T1000 (cell line): ENCODE measurements at places on chromosomes 6 and 20.

DNA sequence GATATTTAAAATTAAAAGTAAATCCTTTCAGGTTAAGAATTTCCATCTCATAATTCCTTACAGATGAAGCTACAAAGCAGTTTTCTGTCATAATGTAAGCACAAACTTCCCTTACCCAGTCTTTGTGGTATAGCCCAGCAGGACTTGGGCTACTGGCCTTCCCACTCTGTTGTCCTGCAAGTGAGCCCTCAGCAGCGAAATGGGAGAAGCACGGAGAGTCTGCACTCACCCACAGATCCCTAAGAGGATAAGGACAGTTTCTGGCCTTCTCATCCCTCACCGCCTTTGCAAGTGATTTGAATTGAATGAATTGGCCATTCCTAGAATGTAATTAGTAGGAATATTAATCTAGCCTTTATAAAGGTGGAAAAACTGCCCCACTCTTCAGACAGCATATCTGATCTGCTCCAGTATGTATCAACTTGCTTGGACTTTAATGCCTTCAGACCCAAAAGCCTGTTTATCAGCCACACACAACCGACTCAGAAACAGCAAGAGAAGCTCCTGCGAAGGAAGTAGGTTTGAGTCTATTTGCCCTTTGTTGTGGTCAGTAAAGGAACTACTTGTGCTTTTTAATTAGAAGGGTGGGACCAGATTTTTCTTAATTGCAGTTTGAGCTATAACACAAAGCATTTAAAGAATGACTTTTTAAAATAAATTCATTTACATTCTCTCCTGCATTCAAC, 29.9 kb upstream of the PRDM1 start:
- DNase-seq: no peak

GRCh38 chr6:15689586-15690482, 27.0 kb upstream of the DTNBP1 start:
- DNase-seq: no peak

- peak; percentile 74 for DNase-seq
Measured at GRCh38 chr6:14596410-14596809, 478.8 kb downstream of the CD83 start.

GRCh38 chr6:63448229-63448628, 124.1 kb upstream of the LOC128125822 start:
- DNase-seq: no peak

GRCh38 chr6:92329208-92329847, 1090.0 kb downstream of the EPHA7 start:
- no peak for DNase-seq

DNA sequence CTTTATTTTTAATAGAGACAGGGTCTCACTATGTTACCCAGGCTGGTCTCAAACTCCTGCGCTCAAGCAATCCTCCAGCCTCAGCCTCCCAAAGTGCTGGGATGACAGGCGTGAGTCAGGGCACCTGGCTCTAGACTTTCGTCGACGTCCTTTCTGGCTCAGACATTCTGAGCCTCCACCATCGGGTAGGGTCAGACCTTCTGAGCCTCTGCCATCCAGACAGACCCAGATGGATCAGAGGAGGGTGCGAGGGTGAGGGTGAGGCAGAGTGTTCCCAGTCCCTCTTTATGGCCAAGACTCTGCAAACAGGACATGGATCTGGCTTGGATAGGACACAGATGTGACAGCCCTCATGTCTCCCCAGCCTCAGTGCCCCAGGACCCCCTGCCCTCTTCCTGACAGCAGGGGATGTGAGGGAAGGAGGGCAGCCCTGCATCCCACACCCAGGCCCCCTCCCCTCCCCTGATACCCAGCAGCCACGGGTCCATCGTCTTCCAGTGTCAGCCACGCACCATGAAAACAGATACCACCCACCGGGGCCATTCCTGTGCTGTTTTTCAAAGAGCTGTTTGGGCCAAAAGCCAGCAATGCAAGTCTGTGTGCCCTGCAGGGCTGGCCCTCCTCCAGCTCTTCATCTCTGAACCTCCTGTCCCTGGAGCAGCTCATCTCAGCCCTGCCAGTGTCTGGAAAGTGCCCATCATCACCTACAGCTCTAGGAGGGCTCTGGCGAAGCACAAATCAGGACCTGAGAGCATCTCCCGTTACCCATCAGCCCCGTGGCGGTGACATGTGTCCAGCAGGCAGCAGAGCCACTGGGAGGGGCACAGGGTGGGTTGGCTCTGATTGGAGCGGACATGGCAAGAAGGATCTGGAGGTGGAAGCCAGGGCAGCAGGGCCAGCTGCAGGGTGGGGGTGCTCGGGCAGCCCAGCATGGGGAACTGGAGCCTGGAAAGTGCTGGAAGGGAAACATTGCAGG, 208.4 kb downstream of the PREX1 start:
- DNase-seq: no peak

- no peak for DNase-seq
Measured at GRCh38 chr6:23929201-23929600, 196.8 kb upstream of the NRSN1 start.

DNA sequence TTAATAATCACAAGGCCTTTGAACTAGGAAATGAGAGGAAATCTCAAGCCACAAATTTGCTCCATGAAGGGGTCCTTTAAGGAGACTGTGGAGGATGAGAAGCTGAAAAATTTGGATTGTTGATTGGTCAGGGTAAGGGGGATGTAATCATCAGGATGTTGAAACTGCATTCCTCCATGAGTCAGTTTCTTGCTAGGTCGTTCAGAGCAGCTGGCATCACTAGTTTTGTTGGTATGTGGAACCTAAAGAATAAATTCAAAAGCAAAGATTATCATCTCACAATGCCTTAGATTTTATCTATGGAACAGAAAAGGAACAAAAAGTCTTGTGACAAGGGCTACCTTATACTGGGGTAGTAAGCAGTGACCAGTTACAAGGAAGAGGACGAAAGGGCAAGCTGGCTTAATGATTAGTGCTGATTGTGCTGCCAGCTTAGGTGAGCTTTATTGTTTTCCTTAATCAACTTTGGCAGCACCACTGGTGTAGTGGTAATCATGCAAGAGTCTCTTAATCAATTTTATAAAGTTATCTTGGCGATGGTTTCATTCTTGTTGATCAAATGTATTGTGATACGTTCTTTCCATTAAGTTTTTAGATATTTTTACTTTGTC, 36.6 kb downstream of the CRISP2 start:
- peak; percentile 38 for DNase-seq

DNA sequence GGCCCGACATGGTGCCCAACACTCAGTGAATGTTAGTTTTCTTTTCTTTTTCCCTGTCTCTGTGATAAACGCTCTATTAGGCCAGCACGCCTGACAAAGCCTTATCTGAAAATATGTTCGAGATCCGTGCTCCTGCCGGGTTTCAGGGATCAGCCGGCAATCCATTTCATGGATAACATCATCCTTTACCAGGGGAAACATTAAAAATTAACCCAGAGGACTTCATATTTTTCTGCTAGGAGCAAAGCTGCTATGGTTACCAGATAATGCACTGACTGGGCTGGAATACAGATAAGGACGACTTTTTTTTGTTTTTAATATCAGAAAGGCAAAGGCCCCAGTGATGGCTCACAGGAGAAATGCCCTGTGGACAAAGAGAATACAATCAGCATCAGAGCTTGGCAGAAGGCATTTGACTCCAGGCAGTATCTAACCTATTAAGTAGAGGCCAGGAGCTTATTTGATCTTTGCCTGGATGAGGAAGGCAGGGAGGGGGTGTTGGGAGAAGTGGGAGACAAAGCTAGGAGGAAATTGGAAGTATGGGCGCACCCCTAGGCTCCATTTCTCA, 482.0 kb upstream of the CHD6 start:
- DNase-seq: no peak

- peak; percentile 67 for DNase-seq
Measured at GRCh38 chr6:2376429-2377355, 131.3 kb upstream of the GMDS start.

GRCh38 chr20:24819331-24819965, 129.6 kb upstream of the CST7 start:
- no peak for DNase-seq

- no peak for DNase-seq
Measured at GRCh38 chr20:43550456-43550855, 8.4 kb upstream of the SGK2 start.

- no peak for DNase-seq
Measured at GRCh38 chr6:119902681-119903080, 553.1 kb upstream of the MAN1A1 start.

DNA sequence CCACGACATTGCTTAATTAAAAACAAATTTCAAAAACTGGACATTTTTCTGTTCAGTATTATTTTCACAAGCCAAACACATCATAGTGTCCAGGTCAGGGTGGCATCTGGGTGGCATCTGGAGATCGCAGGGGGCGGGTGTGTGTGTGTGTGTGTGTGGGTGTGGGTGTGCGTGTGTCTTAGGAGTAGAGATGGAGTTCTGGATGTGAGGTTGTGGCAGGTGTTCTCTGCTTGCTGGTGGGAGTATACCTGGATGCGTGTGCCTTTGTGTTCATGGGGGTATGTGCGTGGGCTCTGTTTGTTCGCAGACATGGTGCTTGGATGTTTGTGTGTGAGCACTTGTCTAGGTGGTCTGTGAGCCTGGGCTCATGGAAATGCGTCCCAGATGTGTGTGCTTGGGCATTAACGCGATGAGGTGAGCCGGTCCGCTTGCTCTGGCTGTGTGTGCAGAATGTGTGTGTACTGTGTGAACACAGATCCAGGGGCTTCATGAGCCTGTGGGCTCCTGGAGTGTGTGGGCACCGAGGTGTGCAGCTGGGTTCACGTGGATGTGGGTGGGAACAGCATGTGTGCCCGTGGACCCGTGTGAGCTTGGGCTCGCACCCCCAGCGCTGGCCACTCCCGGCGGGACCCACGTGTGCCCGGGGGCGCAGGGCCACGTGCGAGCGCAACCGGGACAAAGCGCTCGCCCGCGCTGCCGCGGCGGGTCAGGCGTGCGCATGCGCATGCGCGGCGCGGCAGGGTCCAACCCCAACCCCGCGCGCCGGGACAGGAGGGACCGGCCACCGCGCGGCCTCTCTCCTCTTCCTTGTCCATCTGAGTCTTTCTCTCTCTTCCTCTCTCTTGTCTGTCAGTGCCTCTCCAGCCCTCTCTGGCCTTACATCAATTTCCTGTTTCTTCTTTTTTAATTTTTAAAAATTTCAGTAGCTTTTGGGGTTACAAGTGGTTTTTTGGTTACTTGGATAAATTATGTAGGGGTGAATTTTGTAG, 60.4 kb downstream of the SRC start:
- peak; percentile 15 for DNase-seq

DNA sequence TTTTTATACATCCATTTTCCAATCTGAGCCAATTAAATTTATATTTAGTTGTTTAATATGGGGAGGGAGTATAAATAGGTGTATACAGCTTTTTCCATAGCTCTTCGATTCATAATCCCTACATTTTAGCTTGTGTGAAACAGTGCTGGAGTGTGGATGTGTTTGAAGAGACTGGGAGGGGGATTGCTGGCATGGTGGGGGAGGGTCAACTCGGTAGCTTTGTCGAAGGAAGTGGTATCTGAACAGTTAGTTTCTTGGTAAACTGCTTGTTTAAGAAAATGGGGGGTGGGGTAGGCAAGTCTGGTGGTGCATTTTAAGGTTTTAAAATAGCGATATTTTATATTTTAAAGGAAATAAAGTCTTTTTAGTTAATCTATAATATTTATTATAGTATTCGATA, 1.4 kb upstream of the LIN28B start:
- no peak for DNase-seq

GRCh38 chr20:43778375-43778774, 51.6 kb upstream of the GTSF1L start:
- DNase-seq: no peak
